ENCODE measurements at places on chromosomes 4 and X.
A peak's percentile ranks its signal among the peaks of the same experiment; 100 is the strongest.

GRCh38 chr4:56241500-56241899 is 145.8 kb downstream of the AASDH start:
- DNase-seq, result no peak

DNA sequence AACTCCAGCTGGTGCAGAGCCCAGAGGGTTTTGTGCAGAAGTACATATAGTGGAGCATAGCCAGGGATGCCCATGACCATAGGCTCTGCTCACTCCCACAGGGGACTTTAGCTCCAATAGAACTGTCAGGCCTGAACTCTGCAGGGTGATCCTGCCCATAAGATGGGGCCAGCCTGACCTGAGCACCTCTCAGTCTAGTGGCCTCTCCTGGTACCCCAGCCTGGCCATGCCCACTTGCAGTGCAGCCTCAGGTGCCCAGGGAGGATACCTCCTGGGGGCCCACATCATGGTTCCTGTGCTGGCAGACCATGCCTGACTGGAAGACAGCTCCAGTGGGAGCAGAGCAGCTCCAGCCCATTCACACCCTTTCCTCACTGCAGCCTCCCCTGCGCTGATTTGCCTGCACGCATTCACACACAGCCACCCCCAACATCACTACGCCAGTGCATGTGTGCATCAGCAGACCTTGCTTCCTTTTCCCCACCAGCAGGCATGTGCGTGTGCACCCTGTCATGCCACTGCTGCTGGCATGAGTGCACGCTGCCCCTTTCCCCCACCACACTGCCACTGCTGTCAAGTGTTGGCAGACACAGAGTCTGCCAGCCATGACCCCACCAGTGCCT is 53.0 kb upstream of the MMAA start:
- no peak for DNase-seq

DNA sequence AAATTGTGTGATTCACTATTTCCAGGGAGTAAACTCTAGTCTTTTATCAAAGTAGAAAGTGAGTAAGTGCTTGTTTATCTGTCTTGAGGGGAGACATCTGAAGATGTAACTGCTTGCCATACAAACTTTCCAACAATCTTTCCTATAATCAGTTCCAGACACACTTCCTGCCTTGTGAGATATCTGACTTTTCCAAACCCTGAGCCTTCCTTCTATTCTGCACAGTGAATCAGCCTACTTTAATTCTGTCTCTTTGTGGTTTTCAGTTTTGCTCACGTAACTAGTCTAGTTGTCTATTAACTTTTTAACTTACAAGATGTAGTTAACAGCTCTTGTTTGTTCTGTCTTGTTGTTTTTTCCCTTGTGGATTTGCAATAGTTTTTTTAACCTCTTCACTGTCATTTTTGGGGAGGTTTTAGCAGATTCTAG is 947.8 kb downstream of the C4orf33 start:
- DNase-seq, result no peak

- no peak for DNase-seq
These were observed 153.8 kb downstream of the DCLK2 start for GRCh38 chr4:150232029-150232428.

DNA sequence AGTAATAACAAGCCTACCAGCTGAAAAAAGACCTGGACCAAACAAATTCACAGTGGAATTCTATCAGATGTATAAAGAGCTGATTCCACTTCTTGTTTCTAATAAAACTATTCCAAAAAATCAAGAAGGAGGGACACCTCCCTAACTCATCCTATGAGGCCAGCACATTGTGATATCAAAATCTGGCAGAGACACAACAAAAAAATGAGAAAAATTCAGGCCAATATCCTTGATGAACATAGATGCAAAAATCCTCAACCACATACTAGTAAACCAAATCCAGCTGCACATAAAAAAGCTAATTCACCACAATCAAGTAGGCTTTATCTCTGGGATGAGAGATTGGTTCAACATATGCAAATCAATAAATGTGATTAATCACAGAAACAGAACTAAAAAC is 147.9 kb upstream of the NEIL3 start:
- no peak for DNase-seq

- DNase-seq, result no peak
These were observed 16.5 kb upstream of the MXRA5 start for GRCh38 chrX:3362956-3363355.

DNA sequence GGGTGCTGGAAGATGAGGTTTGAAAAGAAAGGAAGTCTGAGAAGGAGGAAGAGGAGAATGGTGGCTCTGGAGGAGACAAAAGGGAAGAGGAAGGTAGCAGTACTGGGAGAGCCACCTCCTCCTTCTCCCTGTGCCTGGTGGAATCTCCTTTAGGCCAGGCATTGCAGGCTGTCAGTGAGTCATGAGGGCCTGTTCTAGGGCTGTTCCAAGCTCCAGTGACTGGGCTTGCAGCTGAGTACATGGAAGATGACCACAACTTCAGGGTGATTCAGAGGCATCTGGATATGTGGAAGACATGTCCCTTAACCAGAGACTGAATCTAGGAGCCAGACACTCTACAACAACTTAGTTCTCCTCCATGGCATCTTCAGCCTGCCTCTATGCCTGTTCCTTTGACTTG is 107.8 kb downstream of the EFNB1 start:
- no peak for DNase-seq

DNA sequence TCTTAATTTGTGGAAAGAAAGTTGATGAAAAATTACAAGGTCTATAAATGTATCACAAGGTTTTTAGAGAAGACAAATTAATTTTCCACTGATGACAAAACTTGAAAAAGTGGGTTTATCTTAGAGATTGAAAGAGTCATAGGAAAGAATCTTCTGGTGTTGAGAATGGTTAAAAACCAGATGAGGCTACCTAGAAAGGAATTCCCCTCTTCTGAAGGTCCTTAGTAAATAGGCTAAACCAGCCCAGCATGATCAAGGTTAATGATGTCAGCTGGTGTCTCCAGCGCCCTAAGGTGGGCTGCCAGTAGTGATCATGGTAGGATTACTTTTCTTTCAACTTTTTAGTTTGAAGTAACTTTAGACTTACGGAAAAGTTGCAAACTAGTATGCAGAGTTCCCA is 71.8 kb upstream of the PGRMC2 start:
- no peak for DNase-seq

DNA sequence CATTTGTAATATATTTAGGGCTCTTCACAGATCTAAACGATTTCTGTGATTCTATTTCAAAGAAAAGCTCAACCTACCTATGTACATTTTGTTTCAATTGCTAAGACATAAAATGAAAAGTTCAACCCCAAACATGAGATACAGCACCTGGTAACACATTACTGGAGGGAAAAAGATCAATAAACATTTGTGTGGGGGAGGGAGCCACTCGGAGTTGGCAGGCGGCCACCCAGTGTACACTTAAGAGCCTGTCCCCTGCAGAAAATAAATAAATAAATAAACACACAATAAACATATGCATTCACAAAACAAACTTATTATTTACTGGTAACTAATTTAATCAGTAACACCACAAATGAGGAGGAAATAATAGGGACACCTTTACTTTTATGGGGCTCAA is 19.3 kb downstream of the PRSS48 start:
- no peak for DNase-seq

- DNase-seq, result no peak
These were observed 47.1 kb downstream of the KLF3 start for GRCh38 chr4:38711066-38711465.

DNA sequence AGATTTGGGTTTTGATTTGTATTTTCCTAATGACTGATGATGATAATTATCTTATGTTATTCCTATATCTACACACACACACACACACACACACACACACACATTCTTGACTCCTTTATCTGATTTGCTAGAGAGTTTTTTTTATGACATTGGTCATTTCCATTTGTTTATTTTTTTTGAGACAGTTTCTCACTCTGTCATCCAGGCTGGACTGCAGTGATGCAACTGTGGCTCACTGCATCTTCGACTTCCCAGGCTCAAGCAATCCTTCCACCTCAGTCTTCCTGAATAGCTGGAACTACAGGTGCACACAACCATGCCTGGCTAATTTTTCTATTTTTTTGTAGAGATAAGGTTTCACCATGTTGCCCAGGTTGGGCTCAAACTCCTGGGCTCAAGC is 6.7 kb downstream of the ZNF81 start:
- DNase-seq, result no peak

GRCh38 chr4:110676241-110676640 is 53.4 kb upstream of the PITX2 start:
- DNase-seq, result no peak

DNA sequence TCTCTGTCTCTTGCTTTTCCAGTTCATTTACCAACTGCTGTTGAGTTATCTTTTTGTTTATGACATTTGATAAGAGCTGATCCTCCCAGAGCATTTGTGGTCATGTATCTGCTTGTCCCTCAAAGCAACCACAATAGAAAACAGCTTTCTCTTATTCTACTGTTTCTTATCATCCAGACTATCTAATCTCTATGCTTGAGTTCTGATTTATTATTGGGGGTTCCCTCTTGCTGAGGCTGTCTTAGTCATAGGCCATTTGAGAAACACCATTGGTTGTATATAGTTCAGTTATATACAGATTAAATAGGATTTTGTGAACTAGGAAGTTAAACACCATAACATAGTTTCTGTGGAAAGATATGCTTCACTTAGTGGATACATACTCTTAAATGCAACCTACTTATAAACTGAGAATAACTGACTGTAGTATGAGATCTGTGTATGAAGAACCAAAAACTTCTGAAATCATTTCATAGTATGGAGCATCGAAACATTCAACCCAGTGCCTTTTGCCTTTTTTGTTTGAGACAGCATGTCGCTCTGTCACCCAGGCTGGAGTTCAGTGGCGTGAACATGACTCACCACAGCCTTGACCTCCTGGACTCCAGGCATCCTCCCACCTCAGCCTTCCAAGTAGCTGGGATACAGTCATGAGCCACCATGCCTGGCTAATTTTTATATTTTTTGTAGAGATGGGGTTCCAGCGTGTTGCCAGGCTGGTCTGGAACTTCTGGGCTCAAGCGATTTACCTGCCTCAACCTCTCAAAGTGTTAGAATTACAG is 75.8 kb downstream of the STIM2 start:
- no peak for DNase-seq

DNA sequence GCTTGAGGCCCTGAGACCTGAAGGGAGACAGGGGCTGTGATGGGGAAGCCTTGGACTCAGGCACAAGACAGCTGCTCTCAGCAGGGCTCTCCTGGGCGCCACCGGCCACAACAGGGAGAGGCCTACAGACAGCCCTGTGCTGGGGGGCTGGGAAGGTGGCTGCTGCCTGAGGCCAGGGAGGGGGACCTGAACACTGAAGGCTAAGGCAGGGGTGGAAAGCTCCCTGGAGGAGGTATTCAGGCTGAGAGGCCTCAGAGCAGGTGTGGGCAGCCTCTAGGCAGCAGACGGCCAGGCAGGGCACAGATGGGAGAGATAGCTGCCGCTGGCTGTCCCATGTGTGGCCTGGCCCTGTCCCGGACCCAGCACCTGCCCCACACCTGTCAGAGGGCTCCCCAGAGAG is 33.0 kb downstream of the TACC3 start:
- DNase-seq, result peak; percentile 73

- DNase-seq, result no peak
These were observed 651.8 kb downstream of the C4orf33 start for GRCh38 chr4:129747756-129748155.

- DNase-seq, result no peak
These were observed 690.3 kb upstream of the FAM241A start for GRCh38 chr4:111454961-111455360.

DNA sequence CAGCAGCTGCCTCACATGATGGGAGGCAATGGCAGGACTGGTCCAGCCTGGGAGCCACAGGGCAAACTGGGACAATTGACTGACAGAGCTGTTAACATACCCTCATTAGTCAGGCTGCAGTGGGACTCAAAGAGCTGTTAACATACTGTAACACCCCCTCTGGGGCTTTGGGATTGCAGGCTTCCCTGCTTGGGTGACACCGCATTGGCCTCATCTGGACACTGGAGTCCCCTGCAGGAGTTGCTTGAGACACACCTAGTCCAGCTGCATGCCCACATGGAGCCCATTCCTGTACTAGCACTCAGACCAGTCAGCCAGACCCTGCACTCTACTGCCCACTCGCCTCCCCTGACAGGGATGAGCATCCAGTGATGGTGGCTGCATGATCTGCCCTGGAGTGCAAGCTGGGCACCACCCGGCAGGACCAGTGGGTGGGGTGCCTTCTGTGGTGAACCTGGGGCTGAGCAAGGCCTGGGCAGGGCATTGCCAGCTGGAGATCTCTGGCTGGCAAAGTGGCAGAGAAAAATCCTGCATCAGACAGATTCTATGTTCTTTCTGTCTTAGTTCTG is 138.8 kb downstream of the DTHD1 start:
- DNase-seq, result peak; percentile 23

GRCh38 chrX:56232221-56233082 is at the start of gene KLF8:
Gene KLF8, plus strand, starts transcription at chrX:56232356. Its CDS starts 979 bp downstream, at chrX:56233335.
- peak; percentile 29 for DNase-seq

- DNase-seq, result no peak
These were observed 324.1 kb downstream of the OPHN1 start for GRCh38 chrX:68109162-68109561.

- DNase-seq, result no peak
These were observed 59.8 kb downstream of the TBCK start for GRCh38 chr4:106256190-106256589.

DNA sequence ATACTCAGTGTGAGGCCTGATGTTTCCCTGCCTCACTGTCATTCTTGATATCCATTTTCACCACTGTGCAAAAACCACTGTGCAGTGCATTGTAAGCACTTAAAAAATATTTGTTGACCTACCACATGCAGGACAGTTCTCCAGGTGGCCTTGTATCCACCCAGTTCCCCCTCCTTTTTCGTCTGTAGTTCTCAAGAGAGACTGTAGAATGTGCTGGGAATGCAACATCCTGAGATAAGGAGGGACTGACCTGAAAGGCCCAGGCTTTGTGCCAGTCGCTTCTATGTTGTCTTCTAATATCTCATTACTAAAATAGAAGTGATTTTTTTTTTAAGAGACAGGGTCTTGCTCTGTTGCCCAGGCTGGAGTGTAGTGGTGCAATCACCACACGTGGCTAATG is 21.7 kb upstream of the PAQR3 start:
- no peak for DNase-seq

- DNase-seq, result no peak
These were observed 205.0 kb upstream of the HAND2 start for GRCh38 chr4:173735049-173735448.

GRCh38 chr4:41111791-41112190 is 102.6 kb downstream of the APBB2 start:
- no peak for DNase-seq

- DNase-seq, result no peak
These were observed 44.8 kb upstream of the CDKN2AIP start for GRCh38 chr4:183399616-183400015.

- DNase-seq, result no peak
These were observed 242.3 kb upstream of the KCNIP4 start for GRCh38 chr4:22190855-22191254.

- DNase-seq, result no peak
These were observed 50.0 kb downstream of the CLCN5 start for GRCh38 chrX:49972328-49972860.
